ENCODE measurements at places on chromosomes 4 and X.

- no peak for DNase-seq
Measured at GRCh38 chr4:70749313-70749712, 27.5 kb downstream of the RUFY3 start.

GRCh38 chr4:5041699-5042098 lies 9.6 kb upstream of the STK32B start:
- DNase-seq, result no peak

DNA sequence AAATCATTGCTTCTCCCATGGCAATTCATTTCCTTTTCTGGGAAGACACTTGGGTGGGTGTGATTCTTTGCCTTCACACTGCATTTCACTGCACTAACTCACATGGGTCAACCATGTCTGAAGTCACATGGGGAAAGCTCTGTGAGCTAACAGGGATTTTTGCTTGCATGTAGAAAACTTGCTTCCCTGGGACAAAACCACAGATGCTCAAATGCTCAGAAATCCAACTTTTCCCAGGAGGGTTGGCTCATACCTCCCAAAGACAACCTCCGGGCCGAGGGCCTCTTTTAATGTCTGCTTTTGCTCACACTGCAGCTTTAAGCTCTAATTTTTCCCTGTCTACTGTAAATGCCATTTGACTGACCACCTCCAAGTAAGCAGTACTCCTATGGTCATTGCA lies 1695.2 kb downstream of the STIM2 start:
- no peak for DNase-seq

DNA sequence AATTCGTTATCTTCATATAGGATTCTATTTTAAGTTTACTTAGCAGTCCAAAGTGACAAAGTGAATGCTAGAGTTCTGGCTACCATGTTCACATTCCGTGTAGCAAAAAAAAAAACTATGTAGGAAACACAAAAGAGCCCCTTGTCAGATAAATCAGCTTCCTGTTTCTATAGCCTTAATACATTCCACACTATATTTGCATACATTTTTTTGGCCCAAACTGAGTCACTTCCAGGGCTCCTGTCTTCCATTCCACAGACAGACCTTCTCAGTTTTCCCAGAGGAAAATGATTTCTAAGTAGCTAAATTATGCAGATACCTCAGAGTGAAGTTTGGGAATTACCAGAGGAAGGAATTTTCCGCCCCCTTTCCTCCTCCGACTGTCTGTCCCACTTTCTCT lies 841.9 kb upstream of the HS3ST1 start:
- DNase-seq, result no peak

DNA sequence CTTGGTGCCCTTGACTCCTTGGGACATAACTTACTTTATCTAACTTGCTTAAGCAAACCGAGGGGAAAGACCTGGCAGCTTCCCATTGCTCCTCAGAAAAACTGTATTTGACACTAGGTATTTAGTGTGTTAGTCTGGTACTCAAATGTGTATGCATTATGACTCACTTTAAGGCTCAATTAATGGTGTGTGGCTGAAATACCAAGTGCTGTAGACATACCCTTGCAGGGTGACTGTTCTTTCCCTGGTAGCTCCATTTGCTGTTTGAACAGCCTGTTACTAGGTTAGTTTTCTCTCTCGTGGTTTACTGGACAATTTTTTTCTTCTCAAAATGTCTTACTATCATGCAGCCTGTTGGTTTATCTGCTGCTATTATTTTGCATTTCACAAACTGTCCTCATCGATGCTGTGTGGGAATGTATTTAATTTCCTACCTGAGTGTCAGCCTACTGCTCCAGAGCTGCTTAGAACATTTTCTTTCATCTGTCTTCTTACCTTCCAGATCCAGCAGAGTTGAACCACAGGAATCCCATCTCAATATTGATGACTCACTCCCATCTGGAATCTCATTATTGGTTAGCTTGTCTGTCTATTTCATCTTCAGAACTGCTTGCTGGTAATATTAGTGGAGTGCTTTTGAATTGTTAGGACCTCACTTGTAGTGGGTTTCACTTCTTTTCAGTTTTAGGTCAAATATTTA lies 158.0 kb upstream of the FAT1 start:
- DNase-seq, result no peak

DNA sequence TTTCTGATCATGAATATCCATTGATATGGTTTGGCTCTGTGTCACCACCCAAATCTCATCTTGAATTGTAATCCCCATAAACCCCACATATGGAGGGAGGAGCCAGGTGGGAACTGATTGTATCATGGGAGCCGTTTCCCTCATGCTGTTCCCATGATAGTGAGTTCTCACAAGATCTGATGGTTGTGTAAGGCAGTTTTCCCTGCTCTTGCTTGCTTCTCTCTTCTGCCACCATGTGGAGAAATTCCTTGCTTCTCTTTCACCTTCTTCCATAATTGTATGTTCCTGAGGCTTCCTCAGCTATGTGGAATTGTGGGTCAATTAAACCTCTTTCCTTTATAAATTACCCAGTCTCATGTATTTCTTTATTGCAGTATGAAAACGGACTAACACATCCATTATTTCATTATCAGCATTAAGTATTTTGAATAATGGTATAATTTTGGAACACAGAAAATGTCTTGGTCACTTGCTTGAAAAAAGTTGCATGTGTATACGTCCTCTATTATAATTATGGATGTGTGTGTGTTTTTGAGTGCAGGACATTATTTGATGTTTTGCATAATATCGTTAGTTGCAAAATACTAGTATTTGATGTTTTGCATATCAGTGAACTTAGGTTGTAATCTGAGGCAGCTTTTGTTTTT lies 334.6 kb downstream of the PCDH10 start:
- DNase-seq, result peak; percentile 14

DNA sequence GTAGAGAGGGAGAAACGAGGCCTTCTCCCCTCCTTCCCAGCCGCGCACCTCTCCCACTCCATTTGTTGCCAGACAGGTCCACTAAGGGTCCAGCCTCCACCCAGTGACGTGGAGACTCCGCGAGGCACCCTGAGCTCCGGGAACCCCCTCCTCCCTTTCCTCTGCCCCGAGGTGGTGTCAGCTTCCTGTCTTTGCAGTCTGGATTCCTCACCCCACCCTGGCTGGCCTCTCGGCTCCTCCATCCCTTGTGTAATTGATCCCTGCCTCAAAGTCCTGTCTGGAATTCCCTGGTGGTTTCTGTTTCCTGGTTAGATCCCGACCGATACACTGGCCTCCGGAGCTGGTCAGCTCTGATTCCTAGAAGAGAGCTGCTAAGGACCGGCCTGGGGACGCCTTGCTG lies 105.9 kb upstream of the SCOC start:
- no peak for DNase-seq

GRCh38 chrX:70478526-70479245 lies 34.1 kb downstream of the DLG3 start:
- DNase-seq, result no peak

GRCh38 chr4:103802766-103803165 lies 83.0 kb upstream of the TACR3 start:
- DNase-seq, result no peak

- peak; percentile 53 for DNase-seq
Measured at GRCh38 chr4:141352909-141353525, 132.3 kb downstream of the ZNF330 start.

Measured in CMK (cell line).